ENCODE measurements at places on chromosomes 6 and 20. TPM values are rescaled to one million over a fixed set of nuclear protein-coding genes. Genes with fewer than 3 reads are reported as not detected.

DNA sequence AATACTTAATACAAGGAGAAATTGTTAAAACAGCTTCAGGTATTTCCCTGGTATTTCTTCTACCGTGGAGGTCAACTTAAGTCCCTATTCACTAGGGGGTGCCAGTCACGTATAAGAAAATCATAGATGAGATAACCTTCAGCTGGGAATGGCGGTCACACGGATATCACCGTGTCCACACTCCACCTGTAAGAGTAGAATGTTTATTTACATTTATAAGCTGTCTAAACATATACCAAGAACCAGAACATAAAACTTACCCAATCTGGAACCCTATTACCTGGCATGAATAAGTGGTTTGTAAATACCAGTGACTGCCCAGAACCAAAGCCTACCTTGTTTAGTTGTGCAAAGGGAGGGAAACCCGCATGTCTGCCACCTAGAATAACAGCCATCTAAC is 1.9 kb upstream of the ELOVL4 start:
- DNase-seq: no peak

GRCh38 chr6:145502416-145502815 is 232.9 kb downstream of the EPM2A start:
- no peak for DNase-seq

Gene CASS4
- total RNA-seq: 2.1 TPM

GRCh38 chr6:167267921-167268401 is 23.2 kb upstream of the UNC93A start:
- DNase-seq: no peak

Gene SNPH
- total RNA-seq: 8.9 TPM

Gene PRDM13
- not detected for total RNA-seq

Measured in posterior vena cava (tissue), 2 donors.